Testis (tissue), 5 donors: ENCODE measurements at places on chromosomes 3 and 15. TPM values are rescaled to one million over a fixed set of nuclear protein-coding genes. Genes with fewer than 3 reads are reported as not detected.

The DAZL gene
- 71.5 TPM for total RNA-seq

DNA sequence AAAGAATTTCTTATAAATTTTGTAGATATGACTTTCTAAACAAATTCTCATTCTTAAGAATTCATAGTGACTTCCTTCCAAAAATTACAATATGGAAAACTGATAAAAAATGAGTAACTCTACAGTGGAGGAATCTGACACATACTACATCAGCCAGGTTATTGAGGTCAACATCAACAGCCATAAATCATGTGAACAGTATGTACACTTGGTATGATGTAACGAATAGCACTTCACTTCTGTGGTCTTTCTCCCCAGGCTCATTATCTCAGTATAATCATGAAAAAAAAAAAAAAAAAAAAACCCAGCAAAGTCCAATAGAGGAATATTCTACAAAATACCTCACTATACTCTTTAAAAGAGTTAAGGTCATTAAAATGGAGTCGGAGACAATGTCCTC, 111.2 kb upstream of the SUCLG2 start:
- no peak for DNase-seq

DNA sequence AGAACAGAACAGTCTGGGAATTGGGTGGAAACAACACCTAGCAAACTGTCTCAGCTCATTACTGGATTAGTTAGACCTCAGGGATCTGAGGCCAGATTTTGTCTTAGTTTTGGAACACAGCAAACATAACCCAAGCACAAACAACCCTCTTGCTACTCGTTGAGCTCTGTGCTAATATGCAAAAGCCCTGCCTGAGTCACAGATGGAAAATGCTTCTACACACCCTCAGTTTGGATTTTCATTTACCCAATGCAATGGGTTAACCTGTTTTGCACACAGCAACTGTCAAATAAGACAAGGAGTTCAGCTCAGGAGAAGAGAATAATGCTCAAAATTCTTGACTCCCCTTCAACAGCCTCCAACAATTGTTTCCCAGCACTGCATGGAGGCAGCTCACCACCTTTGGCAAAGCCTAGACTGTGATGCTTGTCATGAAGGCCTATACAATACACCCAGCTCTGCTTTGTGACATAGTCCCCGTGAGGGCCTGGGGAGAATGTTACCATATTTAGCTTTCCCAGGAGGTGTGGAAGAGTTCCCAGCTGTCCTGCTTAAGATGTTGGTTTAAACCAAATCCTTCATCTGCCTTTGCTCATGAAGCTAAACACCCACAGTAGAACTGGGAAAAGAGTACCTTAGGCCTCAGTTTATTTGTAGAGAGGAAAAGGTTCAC, 68.9 kb upstream of the MNS1 start:
- DNase-seq = no peak

GRCh38 chr15:75738647-75739325, 26.1 kb upstream of the CSPG4 start:
- peak; percentile 98 for DNase-seq

The SOX2 gene
- total RNA-seq = 7.8 TPM

The MYO9A gene
- 126 TPM for total RNA-seq

GRCh38 chr3:177089110-177089509, 108.2 kb downstream of the TBL1XR1 start:
- no peak for DNase-seq

GRCh38 chr3:146469150-146470017, at the start of gene PLSCR2:
Gene PLSCR2 (minus strand): TSS chr3:146469561. CDS start chr3:146459904, 9,657 bp downstream.
- DNase-seq = peak; percentile 87

- no peak for DNase-seq
Measured at GRCh38 chr3:18236726-18237125, 188.4 kb downstream of the SATB1 start.

- no peak for DNase-seq
Measured at GRCh38 chr15:45179221-45179985, 8.4 kb downstream of the SHF start.

DNA sequence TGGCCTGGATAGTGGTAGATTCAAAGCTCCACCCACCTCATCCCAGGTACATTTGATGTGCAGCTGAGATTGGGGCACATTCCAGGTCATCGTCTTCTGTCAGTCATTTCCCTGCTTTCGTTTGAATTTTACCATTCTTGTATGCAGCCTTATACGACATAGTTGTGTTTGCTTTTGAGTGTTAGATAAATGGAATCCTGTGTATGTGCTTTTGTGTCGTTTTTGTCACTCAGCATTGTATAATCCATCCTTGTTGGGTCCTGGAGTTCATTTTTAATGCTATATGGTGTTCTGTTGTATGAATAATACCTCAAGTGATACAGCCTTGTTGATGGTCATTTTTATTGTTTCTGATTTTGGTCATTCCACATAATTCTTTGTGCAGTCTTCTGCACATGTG, 7.3 kb downstream of the RCCD1 start:
- DNase-seq = no peak

- DNase-seq = no peak
Measured at GRCh38 chr3:72673011-72673771, 175.1 kb downstream of the SHQ1 start.

The ADGRG7 gene
- 0.16 TPM for total RNA-seq

The FGF7 gene
- 3.2 TPM for total RNA-seq

DNA sequence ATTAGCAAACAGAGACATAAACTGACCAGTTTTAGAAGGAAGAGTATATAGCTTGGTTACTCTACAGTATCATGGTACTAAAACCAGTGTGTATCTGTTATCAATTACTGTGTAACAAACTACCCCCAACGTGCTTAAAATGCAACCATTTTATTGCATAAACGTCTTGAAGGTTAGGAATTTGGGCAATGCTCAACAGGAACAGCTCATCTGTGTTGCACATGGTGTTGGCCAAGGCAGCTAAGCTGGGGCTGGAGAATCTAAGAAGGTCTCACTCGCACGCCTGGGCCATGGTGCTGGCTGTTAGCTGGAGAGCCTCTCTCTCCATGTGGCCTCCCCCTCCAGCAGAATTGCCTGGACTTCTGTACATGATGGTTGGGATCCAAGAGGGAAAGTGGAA, 81.2 kb upstream of the THBS1 start:
- DNase-seq = no peak

GRCh38 chr3:46285931-46286619, 43.8 kb downstream of the CCR3 start:
- no peak for DNase-seq

The ISL2 gene
- total RNA-seq = 3.5 TPM

DNA sequence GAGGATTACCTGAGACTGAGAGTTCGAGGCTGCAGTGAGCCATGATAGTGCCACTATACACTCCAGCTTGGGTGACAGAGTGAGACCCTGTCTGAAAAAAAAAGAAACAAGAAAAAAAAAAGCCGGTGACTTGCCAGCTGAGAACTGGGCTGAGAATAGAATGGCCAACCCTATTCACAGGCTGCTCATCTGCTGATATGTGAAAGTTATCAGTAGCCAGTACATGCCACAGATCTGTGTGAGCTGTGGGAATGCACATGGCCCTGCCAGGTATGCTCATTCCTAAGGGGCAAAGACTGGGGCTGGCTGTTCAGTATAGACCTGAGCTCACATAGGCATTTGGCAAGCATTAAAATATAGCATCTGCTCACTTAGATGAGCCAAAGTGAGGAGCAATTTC, 30.9 kb downstream of the IL20RB start:
- no peak for DNase-seq

The PTX3 gene
- 0.19 TPM for total RNA-seq

The CHAC1 gene
- 5.9 TPM for total RNA-seq

The MYL3 gene
- total RNA-seq = 3.0 TPM

DNA sequence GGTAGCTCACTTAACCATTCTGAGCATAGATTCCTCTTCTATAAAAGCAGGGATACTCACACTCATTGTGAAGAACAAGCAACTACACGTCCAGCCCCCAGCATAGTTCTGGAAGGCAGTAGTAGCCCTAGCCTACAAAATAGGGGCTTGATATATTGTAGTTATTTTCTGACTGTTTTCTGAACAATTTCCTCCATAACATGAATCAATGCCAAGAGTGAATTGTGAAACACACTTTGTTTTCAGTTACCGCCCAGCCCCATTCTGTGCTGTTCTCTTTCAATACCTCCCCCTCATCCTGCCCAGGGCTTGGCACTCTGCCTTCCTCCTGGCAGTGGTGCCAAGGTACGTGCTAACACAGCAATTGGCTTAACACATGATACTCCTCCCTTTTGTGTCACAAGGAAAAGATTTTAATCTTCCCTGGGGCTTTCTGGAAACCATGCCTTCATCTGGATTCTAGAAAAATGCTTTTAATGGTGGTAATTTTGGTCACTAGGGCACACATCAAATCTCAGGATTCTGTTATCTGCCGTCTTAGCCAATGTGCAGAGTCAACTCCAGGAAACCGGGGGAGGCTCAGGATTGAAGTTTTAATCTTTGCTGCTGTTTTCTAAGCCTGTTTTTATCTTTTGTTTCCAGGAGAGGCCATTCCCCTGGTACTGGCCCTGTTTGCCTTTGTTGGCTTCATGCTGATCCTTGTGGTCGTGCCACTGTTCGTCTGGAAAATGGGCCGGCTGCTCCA, 37.2 kb downstream of the IL20RB start:
- DNase-seq = peak; percentile 92

The WDR5B gene
- total RNA-seq = 8.9 TPM

The GOLGA6L10 gene
- total RNA-seq = 7.2 TPM

GRCh38 chr15:70530503-70530902, 232.9 kb downstream of the UACA start:
- no peak for DNase-seq

- no peak for DNase-seq
Measured at GRCh38 chr3:65974509-65974908, 64.2 kb downstream of the MAGI1 start.

The TGM5 gene
- total RNA-seq = 0.43 TPM

The CHRM5 gene
- 0.81 TPM for total RNA-seq

DNA sequence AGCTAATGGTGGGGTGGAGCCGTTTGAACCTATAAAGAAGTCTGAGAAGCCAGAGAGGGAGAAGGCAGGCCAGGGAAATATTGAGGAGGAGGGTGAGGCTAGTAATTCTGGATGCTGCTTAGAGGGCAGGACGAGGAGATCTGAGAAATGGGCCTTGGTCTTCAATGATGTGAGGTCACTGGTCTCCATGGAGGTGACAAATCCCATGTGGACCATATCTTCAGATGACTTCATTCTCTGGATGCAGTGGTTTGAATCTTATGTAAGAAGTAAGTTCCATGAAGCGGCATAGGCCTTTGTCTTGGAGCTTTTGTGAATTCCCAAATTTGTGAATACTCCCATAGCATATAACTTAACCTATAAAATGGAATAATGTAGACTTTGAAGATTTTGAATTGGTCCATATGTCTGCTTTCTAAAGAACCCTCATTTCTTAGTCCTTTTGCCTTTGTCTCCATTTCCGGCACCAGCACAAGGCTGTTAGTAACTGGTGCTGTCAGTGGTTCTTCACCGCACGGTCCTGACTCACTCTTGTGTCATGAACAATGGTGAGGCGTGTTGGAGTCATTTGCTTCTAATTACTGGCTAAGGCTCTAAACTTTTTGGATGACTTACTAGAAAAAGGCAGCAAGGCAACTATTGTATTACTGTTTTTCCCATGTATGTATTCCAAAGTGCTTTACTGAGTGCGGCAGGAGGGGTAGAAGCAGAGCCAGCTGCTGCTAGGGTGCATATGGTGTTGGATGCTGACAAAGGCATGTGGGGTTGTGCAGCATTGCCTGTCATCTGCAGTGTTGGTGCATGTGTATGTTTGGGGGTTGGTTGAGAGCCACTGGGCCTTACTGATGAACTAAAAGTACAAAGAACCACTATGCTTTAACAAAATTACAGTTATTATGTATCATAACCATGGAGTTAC, 279.3 kb upstream of the C2CD4B start:
- DNase-seq = no peak

- DNase-seq = no peak
Measured at GRCh38 chr3:49937090-49937489, 2.9 kb upstream of the RBM6 start.

GRCh38 chr3:116318370-116318769, 126.9 kb downstream of the LSAMP start:
- no peak for DNase-seq

- DNase-seq = no peak
Measured at GRCh38 chr3:60552581-60552980, 698.7 kb downstream of the FHIT start.

GRCh38 chr3:48952510-48953118, 34.0 kb downstream of the ARIH2 start:
- DNase-seq = peak; percentile 24

GRCh38 chr3:37072892-37073291, 79.6 kb downstream of the MLH1 start:
- DNase-seq = no peak

GRCh38 chr15:64158363-64159134, 4.3 kb downstream of the PPIB start:
- no peak for DNase-seq

DNA sequence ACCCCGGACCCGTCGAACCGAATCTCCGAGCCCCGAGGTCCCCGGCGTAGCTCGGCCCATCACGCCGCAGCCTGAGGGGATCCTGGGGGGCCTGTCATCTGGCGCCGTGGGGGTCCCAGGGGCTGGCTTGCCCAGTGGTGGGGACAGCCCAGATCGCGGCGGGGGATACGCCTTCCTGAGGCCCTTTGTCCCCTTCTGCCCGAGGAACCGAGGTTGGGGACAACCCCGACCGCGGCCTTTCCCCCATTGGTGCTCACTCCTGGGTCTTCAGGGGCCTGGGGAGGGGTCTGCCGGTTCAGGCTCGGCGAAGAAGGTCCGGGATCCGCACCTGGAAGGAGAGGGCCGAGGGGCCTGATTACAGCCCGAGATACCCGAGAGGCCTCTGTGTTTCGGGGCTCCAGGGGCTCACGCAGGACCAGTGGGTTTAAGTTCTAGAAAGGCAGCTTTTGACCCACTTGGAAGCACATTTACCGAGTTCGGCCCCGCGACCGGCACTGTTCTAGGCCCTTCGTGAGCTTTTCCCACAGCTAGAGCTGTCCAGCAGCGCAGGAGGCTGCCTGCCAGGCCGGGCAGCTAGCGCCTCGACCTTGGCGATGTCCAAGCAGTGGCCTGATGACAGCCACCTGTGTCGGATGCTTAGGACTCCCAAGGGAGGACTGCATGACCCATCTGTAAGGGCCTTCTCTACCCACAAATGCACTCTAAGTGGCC, 504 bp downstream of the ABHD2 start:
- DNase-seq = no peak
